ENCODE measurements at places on chromosomes 2 and 18.

DNA sequence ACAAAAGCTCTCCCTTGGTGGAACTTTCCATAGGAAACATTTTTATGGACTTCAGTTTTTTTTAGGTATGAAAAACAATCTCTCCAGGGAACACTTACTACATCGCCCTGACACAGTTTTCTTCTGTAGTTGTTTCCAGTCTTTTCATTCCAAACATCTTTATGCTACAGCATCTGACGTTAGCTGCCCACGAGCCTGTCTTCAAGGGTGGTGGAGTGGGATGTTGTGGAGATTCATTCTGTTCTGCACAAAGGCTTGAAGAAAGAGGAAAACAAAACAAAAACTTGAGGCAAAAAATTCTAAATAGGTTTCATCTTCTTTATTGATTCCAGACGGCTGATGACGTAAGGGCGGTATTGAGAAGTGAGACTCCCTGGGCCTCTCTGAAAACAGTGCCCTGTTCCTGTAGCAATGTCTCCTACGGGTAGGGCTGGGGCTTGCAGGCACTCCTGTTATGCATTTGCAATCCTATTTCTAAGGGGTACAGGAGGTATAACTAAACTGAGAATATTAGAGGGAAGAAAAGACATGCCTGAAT lies 375.0 kb downstream of the RNF144A start:
- DNase-seq = no peak

DNA sequence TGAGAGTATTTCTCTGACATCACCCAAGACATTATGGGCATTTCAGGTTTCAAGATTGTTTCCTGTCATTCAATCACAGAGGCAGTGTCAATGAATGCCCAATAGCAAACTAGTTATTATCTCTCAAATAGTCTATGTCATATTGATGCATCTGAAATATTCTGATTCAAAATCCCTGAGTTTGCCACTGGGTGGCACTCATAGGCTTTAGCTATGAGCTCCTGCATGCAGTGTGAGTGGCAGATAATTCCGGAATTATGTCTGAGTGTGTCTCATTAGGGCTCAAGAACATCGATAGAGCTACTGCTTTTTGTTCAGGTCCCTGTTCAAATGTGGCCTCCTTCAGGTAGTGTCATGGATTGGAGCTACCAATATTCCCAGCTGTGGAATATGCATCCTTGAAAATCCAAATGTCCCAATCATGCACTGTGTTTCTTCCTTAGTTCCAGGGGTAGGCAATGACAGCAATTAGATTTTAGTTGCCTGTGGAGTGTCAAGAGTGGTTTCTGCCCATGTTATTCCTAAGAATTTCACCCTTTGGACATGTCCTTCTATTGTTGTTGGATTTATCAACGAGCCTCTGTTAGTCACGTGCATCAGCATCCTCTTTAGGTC lies 7.8 kb upstream of the OR6B3 start:
- DNase-seq = peak; percentile 23

- DNase-seq = no peak
Measured at GRCh38 chr2:109238580-109238979, 109.6 kb downstream of the SH3RF3 start.

GRCh38 chr2:138997346-138997745 lies 217.2 kb upstream of the NXPH2 start:
- no peak for DNase-seq

GRCh38 chr2:181444654-181445053 lies 12.5 kb upstream of the ITGA4 start:
- no peak for DNase-seq

GRCh38 chr2:215862351-215862771 lies 151.0 kb downstream of the MREG start:
- DNase-seq = no peak

DNA sequence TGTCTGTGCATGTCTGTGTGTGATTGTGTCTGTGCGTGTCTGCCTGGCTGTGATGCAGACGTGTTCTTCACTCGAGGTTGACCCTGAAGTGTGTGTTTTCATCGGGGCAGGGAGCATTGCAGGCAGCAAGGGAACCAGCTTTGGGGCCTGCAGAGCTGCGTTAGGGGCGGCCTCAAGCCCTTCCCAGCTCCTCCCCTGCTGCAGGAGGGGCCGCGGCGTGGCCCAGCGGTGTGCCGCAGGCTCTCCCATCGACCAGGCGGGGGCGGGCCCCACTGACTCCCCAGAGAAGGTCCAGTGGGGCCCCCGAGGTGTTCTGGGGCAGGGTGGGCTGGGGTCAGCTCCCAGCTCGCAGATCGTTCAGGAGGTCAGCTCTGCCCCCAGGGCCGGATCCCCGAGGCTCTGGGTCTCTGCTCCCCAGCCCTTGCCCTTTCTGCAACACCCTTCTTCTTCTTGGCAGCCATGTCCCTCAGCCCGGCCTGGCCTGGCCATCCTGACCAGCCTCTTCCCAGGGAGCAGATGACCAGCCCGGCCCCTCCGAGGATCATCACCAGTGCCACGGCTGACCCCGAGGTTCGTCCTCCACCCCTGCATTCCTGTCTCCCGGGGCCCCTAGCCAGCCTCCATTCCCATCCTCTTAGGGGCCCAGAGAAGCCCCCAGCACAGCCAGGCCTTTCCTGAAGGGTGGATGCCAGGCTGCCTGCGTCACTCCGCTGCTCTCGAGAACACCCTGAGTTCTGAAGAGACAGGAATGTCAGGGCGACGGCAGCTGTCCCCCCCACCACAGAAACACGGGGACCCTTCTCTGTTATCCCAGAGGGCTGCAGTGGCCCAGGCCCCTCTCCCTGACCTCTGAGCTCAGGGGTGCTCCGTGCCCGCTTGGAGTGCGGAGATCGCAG lies 11.1 kb upstream of the KLHL30 start:
- DNase-seq = no peak

DNA sequence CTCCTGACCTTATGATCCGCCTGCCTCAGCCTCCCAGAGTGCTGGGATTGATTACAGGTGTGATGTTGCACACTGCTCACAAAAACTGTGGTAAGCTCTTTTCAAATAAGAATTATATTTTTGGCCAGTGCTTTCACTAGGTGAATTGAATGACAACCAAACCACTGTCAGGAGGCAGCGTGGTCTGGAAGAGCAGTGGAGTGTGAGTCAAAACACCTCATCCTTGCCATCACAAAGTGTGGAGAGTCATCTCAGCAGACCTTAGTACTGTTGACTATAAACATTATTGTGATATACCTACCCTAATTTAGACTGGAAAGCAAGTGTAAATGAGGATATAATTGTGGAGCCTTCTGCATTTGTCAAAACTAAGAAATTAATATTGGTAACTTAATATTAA lies 61.3 kb downstream of the UBE2E3 start:
- DNase-seq = no peak

DNA sequence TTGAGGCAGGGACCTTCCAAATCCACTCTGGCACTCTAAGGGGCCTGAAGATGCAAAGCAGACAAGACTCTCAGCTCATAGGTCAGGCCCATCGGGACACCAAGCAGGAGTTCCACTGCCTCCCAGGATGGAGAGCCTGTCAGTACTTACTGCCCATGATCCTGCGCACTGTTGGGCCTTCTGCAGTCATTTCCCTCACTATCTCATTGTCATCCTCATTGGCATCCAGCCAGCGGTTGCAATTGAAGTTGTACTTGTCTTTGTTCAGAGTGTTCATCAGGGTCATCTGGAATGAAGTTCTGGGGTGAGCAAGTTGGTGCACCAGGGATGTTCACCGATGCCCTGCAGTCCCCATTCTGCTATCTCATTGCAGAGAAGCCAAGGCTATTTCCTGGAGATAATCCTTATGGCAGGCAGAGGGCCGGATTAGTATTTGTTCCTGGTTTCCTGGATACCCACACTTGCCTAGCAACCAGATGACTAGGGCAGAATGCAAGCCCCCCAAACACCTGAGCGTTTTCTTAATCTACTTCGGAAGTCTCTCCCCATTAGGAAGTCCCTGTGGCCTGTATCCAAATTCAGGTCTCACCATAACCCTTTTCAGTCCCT lies 65.1 kb downstream of the LOXHD1 start:
- DNase-seq = no peak

GRCh38 chr2:10524851-10525572 lies 76.9 kb upstream of the ODC1 start:
- no peak for DNase-seq

All from NCI-H774 (cell line).